ENCODE measurements at places on chromosomes 7 and 10. TPM values are rescaled to one million over a fixed set of nuclear protein-coding genes. Genes with fewer than 3 reads are reported as not detected.

- no peak for DNase-seq
Observed at GRCh38 chr7:122485856-122486255, 181.3 kb upstream of the FEZF1 start.

- DNase-seq: no peak
Observed at GRCh38 chr10:45581582-45582385, 90.8 kb downstream of the ZFAND4 start.

- DNase-seq: no peak
Observed at GRCh38 chr10:15378569-15378968, 7.5 kb upstream of the FAM171A1 start.

- DNase-seq: no peak
Observed at GRCh38 chr10:54900584-54900983, 99.6 kb upstream of the PCDH15 start.

GRCh38 chr7:99490878-99491277 is 9.2 kb downstream of the ZNF394 start:
- no peak for DNase-seq

GRCh38 chr7:52352013-52352981 is 683.1 kb upstream of the POM121L12 start:
- DNase-seq: no peak

DNA sequence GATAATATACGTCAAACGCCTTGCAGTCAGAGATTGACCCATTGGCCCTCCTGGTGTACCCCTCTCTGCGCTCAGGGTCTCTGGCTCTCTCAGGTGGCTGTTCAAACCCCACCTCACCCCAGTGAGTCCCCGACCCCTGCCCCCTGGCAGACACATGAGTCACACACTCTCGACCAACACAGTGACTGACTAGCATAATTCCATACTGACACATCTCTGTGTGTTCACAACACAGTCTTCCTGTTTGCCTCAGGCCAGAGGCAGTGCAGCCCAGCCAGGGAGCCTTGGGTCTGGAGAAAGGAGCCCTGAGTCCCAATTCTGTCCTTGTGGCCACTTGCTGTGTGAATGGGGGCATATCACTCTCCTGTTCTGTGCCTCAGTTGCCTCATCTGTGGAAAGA is 40.1 kb downstream of the PALD1 start:
- no peak for DNase-seq

- DNase-seq: no peak
Observed at GRCh38 chr7:77800158-77800557, 1.6 kb downstream of the PHTF2 start.

DNA sequence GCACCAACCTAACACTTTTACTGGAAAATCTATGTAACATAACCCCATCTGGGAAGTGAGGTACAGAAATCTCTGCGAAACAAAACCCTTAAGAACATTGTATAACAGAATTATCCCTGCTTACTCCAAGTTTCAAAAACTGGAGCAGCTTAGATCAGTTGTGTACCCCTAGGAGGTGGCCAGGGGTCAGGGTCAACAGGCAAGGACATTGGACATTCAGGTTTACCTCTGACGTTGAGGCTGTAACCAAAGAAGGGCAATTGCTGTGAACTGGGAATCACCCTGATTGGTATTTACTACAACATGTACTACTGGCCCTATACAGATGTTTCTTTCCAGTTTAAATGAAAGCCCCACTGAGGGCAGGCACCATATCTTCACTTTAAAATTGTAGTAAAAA is 13.1 kb downstream of the SFXN3 start:
- no peak for DNase-seq

DNA sequence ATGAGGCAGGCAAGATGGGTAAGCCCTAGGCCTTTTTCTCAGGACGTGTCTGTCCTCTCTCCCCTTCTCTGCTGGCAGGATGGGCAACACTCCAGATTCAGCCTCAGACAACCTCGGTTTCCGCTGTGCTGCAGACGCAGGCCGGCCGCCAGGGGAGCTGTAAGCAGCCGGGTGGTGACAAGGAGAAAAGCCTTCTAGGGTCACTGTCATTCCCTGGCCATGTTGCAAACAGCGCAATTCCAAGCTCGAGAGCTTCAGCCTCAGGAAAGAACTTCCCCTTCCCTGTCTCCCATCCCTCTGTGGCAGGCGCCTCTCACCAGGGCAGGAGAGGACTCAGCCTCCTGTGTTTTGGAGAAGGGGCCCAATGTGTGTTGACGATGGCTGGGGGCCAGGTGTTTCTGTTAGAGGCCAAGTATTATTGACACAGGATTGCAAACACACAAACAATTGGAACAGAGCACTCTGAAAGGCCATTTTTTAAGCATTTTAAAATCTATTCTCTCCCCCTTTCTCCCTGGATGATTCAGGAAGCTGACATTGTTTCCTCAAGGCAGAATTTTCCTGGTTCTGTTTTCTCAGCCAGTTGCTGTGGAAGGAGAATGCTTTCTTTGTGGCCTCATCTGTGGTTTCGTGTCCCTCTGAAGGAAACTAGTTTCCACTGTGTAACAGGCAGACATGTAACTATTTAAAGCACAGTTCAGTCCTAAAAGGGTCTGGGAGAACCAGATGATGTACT is 13.1 kb downstream of the PHKG1 start:
- no peak for DNase-seq

GRCh38 chr10:87053111-87053510 is 33.0 kb downstream of the FAM25A start:
- DNase-seq: no peak

GRCh38 chr7:79199266-79199665 is 254.2 kb downstream of the MAGI2 start:
- no peak for DNase-seq

GRCh38 chr10:33146189-33147012 is 188.1 kb downstream of the NRP1 start:
- no peak for DNase-seq

DNA sequence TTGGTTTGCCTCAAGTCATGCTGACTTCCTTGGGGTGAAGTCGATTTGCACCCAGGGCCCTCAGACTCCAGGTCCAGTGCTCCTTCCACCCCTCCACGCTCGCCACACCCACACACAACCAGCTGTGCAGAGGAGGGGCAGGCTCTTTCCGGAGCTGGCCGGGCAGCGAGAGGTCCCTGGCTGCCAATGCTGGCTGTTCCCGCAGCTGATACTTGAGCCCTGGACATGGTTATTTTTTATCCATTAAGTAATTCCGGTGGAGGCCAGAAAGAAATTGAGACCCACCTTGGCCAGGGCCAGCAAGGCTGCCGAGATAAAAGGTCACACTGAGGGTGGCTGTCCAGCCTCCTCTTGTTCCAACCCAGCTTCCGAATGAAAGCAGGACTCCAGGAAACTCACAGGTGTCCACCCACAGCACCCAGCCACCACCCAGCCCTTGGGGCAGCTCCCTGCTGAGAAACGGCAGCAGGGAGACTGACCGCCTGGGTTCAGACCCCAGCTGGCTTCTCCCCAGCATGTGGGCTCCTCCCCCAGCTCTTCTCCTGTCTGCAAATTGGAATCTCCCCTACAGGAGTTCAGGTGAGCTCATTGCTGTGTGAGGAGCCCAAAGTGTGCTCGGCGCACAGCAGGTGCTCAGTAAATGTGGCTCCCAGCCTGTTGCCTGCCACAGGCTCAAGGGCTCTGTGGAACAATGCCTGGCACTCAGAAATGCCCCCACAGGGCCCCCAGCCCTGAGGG is 77.8 kb downstream of the PDGFA start:
- no peak for DNase-seq

DNA sequence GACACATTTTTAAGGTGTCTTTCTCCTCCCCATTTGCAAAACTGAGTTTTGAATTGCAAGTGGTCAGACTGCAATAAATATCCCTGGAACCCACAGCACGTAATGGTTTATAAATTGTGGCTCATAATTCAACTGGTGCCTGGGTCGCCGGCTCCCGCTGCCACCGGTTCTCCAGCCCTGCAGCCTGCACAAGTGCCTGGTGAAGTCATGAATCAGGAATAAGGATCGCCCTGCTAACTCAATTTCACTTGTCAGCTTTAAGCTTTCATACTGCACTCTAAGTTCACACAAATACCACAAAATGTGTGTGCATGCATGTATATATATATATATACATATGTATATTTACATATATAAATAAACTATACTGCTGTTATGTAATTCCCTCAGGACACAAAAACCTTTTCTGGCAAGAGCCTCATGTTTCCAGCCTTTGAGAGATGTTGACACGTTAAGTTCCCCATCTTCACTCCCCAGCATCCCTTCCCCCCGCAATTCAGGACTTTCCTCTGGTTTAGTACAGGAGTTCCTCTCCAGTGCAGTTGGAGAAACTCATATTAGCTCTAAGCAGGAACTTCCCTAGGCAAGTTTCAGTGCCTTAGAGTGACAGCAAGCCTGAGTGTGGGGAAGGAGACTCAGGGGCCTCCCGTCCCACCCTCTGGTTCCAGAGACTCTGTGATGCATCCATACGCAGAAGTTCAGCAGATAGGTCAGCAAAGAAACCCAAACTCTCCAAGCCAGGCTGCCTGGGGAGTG is 129.2 kb upstream of the UNC5B start:
- DNase-seq: no peak

DNA sequence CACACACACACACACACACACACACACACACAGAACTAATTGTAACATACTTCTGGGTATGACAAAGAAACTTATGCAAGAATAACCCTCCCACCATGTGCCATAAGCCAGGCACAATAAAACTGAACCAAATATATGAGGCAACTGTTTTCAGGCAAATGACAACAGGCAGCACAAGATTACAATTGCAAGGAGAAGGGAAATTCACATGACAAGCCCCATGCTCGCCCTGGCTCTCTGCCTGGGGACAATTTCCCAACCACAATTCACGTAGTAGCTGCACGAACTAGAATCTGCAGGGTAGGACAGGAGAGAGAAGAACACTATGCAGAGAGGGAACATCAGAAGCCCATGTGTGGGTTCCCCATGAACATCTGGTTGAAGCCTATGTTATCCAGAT is 143.3 kb downstream of the CALN1 start:
- no peak for DNase-seq

- no peak for DNase-seq
Observed at GRCh38 chr7:28230261-28230660, 49.7 kb upstream of the JAZF1 start.

DNA sequence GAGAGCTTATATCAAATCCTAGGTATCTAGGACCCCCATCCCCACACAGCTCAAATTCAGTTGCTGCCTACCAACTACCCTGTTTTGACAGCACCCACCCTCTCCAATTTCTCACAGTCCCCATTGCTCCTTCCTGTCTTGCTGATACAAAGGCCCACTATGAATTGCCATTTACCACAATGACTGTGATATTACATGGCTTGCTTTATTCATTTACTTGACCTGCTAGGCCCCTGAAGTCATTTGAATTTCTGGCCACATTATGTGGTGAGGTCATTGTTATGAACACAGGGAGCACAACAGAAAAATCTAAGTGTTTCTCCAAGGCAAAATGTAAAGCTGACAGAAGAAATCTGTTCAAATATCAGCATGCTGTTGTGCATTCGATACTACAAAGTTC is 101.4 kb downstream of the PPP1R17 start:
- no peak for DNase-seq

DNA sequence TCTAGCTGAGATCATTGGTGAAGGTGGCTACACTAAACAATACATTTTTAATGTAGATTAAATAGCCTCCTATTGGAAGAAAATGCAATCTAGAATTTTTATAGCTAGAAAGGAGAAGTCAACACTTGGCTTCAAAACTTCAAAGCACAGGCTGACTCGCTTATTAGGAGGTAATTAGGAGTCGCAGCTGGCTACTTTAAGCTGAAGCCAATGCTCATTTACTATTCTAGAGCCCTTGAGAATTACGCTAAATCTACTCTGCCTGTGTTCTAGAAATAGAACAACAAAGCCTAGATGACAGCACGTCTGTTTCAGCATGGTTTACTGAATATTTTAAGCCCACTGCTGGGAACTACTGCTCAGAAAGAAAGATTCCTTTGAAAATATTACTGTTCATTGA is 101.6 kb upstream of the EEPD1 start:
- DNase-seq: no peak

DNA sequence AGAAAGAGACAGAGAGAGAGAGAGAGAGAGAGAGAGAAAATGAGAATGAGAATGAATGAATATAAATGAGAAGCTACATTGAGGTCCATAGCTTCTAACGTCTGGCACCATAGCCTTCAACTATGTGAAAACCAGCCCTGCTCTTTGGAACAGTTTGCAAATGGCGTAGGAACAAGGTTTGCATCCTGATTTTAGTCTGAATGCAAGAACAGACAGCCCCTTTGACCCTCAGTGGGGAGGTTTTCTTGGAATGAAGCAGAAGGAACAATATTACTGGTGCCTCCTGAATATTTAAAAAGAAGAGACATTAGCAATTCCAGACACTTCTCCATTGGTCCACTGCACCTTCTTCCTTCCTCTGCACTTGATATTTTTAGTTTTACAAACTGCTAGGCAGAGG is 23.0 kb downstream of the LHPP start:
- DNase-seq: no peak

GRCh38 chr7:87876869-87877234 is 559 bp downstream of the DBF4 start:
- no peak for DNase-seq

DNA sequence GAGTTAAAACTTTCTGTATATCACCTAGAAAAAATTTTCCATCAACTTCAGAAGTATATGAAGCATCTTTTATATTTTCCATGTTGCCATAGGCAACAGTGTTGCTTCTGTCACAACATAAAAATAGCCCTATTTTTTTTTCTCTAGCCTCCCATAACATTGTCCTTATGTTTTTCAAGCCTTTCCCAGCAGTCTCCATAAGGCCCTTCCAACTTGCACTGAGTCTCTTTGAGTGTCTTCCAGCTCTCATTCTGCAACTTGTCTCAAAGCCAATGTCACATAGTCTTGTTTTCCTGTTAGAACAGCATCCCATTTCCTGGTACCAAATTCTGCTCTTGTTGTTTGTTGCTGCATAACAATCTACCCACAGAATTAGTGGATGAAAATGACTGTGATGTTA is 1055.5 kb upstream of the GHITM start:
- no peak for DNase-seq

DNA sequence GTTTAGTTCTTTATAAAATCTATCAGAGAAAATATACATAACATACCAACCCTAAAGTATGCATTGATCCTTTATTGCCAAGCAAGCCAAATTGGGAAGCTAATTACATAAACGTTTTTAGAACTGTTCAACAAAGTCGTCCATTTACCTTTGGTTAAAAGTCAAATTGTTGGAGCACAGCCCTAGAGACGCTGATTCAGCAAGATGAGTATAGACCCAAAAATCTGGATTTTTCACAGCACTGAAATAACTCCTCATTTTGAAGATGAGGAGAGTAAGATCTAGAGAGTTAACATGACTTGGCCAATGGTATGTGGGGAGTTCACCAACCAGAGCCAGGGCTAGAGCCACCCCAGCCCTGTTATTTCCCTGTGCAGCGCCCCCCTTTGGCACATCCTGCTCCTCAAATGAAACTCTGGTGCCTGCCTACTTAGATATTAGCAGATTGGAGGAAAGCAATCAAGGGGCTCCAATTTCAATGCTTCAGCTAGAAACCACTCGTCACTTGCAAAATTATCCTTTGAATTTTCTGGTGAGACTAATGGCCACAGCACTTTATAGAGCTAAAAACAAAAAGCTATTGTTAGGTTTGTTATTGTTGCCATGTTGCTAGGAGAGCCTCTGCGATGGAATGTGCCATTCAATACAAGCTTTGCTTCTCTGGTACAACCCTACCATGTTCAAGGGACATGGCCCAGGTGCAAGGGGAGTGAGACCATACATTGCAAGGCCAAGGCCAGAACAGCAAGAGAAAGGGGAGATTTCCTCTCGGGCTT is 132.6 kb upstream of the ZEB1 start:
- no peak for DNase-seq

The SEPHS1 gene
- total RNA-seq: 52.0 TPM

The CFAP69 gene
- 0.81 TPM for total RNA-seq

The TCF7L2 gene
- total RNA-seq: 0.81 TPM

The CREM gene
- total RNA-seq: 134 TPM

The VGF gene
- total RNA-seq: 0.13 TPM

The SFRP5 gene
- not detected for total RNA-seq

The SVOPL gene
- not detected for total RNA-seq

The RAPGEF5 gene
- 0.50 TPM for total RNA-seq

Measured in CD8-positive, alpha-beta memory T cell (primary cell).